Ascending aorta (tissue), 2 donors: ENCODE measurements at places on chromosomes 6 and 20. TPM values are rescaled to one million over a fixed set of nuclear protein-coding genes. Genes with fewer than 3 reads are reported as not detected.

The NTSR1 gene
- not detected for total RNA-seq

The DNMT3B gene
- 0.75 TPM for total RNA-seq

The MATN4 gene
- 0.21 TPM for total RNA-seq

The VWA7 gene
- not detected for total RNA-seq

The ECHDC1 gene
- total RNA-seq, result 3.3 TPM

The LRRC1 gene
- total RNA-seq, result 16.3 TPM

The CST5 gene
- not detected for total RNA-seq

- no peak for DNase-seq
- peak overlapping the region; percentile 11 for H3K27ac ChIP-seq
- no peaks in the 10 kb centered on the region for H3K27me3 ChIP-seq
- H3K4me3 ChIP-seq, result no peak overlapping the region
Measured at GRCh38 chr20:47397652-47398301, 41.3 kb upstream of the ZMYND8 start.

GRCh38 chr6:12577124-12577850 lies 139.3 kb upstream of the PHACTR1 start:
- H3K4me1 ChIP-seq, result no peaks in the 10 kb centered on the region
- H3K36me3 ChIP-seq, result no peaks in the 10 kb centered on the region
- H3K4me3 ChIP-seq, result no peak overlapping the region
- H3K27me3 ChIP-seq, result no peaks in the 10 kb centered on the region
- DNase-seq, result no peak

DNA sequence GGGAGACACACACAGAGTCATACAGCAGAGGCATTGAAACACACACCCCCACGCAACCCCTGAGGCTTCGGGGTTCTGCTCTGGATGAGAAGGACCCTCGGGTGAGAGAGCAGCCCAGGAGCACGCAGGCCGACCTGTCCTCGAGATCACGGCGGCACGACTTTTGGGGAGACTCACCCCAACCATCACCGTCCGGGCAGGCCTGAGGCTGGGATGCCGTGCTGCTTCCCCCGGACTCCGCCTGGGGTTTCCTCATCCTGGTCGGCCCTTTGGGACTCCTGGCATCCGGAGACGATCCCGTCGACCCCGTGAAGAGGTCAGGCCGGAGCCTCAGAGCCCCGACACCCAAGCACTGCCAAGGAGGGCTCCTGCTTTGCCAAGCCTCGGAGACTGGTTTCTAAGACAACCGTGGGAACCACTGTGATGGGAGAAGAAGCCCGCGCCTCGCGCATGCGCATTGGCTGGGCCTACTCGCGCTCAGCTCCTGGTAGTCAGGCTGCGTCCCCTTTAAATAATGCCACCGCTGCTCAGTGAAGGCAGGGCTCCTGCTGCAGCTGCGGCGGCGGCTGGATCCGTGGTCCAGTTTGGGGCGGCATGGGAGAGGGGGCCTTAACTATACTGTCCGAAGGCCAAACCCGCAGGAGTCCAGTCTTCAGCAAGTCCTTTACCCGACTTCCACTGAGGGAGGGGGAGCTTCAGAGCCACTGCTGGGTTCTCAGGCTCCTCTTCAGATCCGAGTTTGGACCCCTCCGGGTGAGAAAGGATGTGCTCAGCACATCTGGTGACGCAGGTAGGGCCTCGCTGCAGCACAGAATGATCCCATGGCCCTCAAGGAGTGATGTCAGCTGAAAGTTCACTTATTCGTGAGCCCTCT lies 171.4 kb upstream of the ZNF337 start:
- no peak for DNase-seq
- H3K4me1 ChIP-seq, result peaks cover 6% of the 10 kb centered on the region
- no peaks in the 10 kb centered on the region for H3K27me3 ChIP-seq
- H3K36me3 ChIP-seq, result no peaks in the 10 kb centered on the region
- peak overlapping the region; percentile 67 for H3K4me3 ChIP-seq

GRCh38 chr20:36043441-36043840 lies 75.1 kb downstream of the CNBD2 start:
- no peak overlapping the region for H3K4me3 ChIP-seq
- no peaks in the 10 kb centered on the region for H3K27me3 ChIP-seq
- peaks cover 8% of the 10 kb centered on the region for H3K4me1 ChIP-seq
- DNase-seq, result no peak

DNA sequence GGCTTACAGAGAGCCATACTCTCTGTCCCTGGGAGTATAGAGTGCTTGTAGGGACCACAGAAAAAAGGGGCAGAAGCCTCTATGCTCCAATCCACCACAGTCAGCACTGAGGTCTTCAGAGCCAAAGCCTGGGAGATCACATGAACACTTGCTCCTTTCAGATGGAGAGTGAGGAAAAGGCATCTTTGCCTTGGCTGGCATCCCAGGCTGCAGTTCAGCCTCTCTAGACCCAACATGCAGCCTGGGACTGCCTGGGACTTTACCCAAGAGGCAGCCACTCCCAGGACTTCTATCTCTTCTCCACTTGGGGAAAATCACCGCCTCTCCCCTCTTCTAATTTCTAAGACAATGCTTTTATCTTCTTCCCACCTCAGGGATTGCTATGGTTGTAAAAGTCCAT lies 46.5 kb upstream of the MYLIP start:
- no peaks in the 10 kb centered on the region for H3K27me3 ChIP-seq
- no peaks in the 10 kb centered on the region for H3K36me3 ChIP-seq
- H3K4me3 ChIP-seq, result no peak overlapping the region
- H3K4me1 ChIP-seq, result no peaks in the 10 kb centered on the region

GRCh38 chr6:138107752-138108592 lies 753 bp upstream of the PERP start:
- H3K27ac ChIP-seq, result no peak overlapping the region
- H3K36me3 ChIP-seq, result no peaks in the 10 kb centered on the region
- no peak for DNase-seq
- H3K4me3 ChIP-seq, result peak overlapping the region; percentile 81
- H3K27me3 ChIP-seq, result no peaks in the 10 kb centered on the region

DNA sequence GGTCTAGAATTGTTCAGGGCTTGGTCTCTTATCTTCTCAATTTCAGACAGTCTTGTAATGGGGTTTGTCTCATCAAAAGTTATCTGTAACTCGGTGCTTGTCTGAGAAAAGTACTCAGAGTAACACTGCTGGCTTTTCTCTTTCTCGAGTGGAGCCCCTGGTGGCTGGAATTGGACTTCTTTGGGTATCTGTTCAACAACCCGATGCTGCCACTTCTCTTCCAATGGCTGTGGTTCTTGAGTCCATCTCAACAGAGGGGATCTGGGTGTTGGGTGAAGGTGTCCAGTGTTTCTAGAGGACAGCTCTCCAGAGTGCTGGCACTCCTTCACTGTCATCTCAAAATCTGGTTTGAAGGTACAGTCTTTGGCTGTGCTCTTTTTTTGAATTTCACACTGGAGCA lies 24.6 kb downstream of the DST start:
- H3K27me3 ChIP-seq, result no peaks in the 10 kb centered on the region
- no peaks in the 10 kb centered on the region for H3K4me1 ChIP-seq
- H3K27ac ChIP-seq, result no peak overlapping the region

- DNase-seq, result peak; percentile 56
- no peak overlapping the region for H3K27ac ChIP-seq
- H3K27me3 ChIP-seq, result peaks cover 20% of the 10 kb centered on the region
- H3K36me3 ChIP-seq, result no peaks in the 10 kb centered on the region
- no peak overlapping the region for H3K4me3 ChIP-seq
- H3K4me1 ChIP-seq, result peaks cover 10% of the 10 kb centered on the region
Measured at GRCh38 chr6:108156180-108156937, 9.5 kb upstream of the NR2E1 start.

DNA sequence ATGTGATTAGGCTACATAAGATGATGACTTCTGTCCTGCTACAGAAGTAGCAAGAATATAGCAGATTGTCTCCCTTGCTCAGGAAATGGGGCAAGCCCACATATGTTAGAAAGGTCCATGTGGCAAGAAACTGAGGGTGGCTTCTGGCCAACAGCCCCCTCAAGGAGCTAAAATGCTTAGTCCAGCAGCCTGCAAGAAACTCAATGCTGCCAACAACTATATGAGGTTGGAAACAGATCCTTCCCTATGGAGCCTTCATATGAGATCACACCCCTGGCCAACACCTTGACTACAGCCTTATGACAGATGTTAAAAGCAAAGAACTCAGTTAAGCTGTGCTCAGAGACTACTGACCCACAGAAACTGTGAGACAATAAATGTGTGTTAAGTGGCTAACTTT lies 22.1 kb downstream of the PTPRT start:
- no peaks in the 10 kb centered on the region for H3K36me3 ChIP-seq
- DNase-seq, result no peak
- H3K4me3 ChIP-seq, result no peak overlapping the region

- H3K4me1 ChIP-seq, result no peaks in the 10 kb centered on the region
- H3K27ac ChIP-seq, result no peak overlapping the region
- DNase-seq, result no peak
- H3K27me3 ChIP-seq, result no peaks in the 10 kb centered on the region
- no peaks in the 10 kb centered on the region for H3K36me3 ChIP-seq
Measured at GRCh38 chr6:5159162-5159561, 74.0 kb downstream of the PPP1R3G start.
